ENCODE measurements at places on chromosomes 13 and 19.

GRCh38 chr13:24925318-24926231 is 161.6 kb downstream of the RNF17 start:
- no peak for DNase-seq

- no peak for DNase-seq
Observed at GRCh38 chr13:97334690-97335089, 99.3 kb upstream of the RAP2A start.

DNA sequence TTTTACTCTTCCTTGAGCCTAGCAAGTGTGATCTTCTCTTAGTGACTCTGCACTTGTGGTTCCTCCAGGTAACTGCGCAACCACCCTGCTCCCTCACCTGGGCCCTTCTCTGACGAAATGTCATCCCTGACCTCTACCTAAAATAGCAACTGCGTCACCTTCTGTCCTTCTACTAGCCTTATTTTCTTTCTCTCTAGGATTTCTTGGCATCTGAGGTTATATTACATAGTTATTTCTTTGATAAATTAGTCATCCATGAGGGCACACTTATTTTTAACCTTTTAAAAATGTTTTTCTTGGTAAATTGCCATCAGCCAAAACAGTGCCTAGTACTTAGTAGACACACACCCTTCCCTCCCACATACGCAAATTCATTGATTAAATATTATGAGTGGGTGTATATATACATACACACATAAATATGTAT is 355.5 kb downstream of the ENOX1 start:
- DNase-seq = no peak

DNA sequence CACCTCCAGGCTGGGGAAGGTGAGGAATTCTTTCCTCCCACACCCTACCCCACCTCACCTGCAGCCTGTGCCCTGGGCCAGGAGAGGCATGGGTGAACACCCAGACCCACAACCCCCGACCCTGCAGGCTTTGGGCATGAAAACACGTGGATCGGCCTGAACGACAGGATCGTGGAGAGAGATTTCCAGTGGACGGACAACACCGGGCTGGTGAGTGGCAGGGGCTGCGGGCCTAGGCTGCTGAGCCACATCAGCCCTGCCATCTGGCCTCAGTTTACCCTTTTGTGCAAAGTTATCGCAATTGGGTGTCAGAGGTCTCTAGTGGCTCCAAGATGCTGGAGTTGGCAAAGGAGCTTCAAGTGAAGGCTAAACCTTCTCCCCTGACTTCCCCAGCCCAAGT is 28.7 kb downstream of the NCAN start:
- DNase-seq = no peak

GRCh38 chr19:47100290-47100689 is 13.3 kb downstream of the ZC3H4 start:
- no peak for DNase-seq

DNA sequence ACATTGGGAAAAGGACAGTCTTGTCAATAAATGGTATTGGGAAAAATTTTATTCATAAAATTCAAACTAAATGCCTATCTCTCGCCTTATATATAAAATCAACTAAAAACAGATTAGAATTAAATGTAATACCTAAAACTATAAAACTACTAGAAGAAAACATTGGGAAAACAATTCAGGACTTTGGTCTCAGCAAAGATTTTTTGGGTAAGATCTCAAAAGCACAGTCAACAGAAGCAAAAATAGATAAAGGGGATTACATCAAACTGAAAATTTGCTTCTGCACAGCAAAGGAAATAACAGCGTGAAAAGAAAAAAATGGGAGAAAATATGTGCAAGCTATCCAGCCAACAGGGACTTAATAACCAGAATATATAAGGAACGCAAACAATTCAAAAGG is 24.3 kb upstream of the ZC3H13 start:
- no peak for DNase-seq

DNA sequence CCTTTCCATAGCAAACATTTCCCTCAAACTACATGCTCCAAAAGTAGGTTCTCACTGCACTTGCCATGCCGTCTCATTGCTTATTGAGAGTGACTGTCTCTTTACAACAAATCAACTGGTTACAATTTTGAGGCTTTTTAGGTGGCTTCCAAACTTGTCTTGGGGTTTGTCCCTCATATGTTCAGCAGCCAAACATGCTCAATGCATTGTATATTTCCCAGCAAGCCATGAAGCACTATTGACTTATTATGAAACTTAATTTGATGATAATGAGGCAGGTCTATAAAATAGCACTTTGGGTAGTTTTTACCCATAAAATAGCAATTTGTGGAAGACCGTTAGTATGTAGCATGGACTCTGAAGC is 78.2 kb downstream of the LRCH1 start:
- DNase-seq = no peak
